ENCODE measurements at places on chromosomes 2 and 18.

DNA sequence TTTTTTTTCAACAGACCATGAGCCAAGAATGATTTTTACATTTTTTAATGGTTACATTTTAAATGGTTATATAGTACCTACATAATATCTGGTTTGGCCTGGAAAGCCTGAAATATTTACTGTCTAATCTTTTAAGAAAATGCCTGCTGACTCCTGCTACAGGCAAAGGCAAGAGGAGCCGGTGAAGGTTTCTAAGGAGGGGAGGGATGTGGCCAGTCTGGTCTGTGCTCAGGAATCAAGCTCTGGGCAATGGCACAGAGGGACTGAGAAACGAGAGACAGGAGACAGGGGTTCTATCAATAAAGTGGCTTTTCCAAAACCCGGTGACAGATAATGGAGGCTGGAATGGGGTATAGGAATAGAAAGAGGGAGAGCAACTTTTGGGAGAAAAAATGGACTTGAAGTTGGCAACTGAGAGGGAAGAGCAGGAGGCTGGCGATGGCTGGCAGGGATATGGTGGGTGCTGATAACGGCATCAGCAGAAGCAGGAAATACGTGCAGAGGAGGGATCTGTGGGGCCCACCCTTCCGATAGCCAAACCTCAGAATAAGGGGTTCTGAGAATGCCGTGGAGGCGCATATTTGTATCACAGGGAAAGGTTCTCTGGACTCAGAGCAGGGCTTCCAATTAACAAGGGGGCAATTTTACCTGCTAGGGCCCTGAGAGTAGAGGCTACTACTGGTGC is 64.0 kb upstream of the DNMT3A start:
- peak; percentile 86 for DNase-seq

DNA sequence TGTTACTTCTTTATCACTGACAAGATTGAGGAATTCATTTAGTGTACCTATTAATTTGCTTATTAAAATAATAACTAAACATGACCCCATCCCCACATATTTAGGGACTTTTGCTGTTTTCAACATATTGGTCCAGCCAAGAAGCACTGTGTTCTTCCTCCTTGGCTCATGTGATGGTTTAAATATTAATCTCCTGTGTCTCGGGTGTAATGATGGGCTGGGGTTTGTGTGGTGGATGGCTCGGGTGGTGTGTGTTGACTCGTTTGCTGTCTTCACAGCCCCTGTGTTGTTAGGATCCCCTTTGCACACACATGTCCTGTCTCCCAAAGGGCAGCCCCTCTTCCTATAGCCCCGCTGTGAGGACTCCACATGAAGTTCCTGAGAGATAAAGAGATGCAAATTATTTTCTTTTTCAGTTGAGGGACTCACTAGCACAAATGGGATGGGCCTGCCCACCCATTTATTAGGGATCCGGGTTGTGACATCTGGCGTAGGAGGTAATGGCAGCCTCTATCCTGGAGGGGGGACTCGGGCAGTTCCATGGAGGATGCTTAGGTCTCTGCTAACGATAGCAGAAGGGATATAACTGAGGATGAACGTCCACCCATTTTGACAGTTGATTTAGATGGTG is 53.4 kb downstream of the FHOD3 start:
- DNase-seq: no peak

GRCh38 chr2:84830095-84830494 is 50.8 kb downstream of the TRABD2A start:
- DNase-seq: peak; percentile 28

GRCh38 chr2:110215091-110215490 is 2.7 kb upstream of the MTLN start:
- DNase-seq: no peak

GRCh38 chr18:62729487-62730386 is 14.4 kb downstream of the PHLPP1 start:
- DNase-seq: no peak

DNA sequence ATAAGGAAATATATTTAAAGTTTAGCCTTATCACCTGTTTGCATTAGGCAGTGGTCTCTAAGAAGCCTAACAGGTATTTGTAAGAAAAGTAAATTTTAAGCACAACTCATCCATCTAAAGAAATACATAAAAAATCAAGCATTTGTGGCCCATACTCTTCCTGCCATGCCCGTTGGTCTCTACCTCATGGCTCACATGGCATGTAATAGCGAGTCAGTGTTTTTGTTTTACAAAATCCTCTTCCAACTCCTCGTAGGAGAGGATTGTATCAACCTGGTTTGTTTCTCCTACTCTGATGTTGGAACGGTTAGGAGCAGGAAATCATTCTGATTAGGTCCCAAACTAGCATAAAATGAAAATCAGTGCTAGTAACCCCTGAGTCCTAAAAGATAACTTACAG is 91.8 kb downstream of the FMNL2 start:
- DNase-seq: no peak

DNA sequence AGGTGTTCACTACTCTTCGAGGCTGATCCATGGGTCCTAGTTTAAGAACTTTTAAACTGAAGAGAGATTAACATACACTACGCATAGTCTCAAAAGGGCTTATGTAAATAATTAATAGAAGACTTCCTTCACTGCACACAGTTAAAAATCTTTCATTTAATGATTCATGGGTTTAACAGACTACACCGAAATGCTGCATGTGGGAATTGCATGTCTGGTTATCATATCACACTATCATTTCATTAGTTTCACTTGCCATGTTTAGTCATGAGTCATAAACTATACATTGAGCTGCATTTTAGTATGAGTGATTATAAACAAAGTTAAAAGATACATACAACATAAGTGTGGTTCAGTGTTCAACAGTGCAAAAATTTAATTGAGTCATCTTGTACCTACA is 31.2 kb downstream of the GLS start:
- DNase-seq: no peak

- DNase-seq: peak; percentile 85
Observed at GRCh38 chr18:3451183-3451988, 1.4 kb downstream of the TGIF1 start.

DNA sequence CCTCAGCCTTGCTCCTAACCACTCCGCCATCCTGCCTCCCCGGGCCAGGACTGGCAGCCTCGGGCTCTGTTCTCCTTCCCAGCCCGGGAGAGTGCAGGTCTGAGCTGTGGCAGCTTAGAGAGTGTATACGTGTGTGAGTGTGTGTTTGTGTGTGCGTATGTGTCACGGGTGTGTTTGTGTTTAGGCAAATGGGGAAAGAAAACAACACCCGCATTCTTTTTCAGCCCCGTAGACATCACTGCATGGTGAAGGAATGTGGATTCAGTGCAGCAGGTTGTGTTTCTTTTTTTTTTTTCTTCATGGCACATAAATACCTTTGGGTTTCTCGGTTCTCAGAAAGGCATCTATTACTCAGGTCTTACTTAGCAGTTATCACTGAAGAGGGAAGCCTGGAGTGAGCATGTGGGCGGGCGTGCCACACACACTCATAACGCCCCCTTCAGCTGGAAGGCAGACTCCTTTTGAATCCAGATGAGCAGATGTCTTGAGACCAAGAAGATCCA is 44.2 kb downstream of the GLI2 start:
- DNase-seq: peak; percentile 17

- DNase-seq: no peak
Observed at GRCh38 chr2:84443477-84443876, 15.6 kb downstream of the SUCLG1 start.

DNA sequence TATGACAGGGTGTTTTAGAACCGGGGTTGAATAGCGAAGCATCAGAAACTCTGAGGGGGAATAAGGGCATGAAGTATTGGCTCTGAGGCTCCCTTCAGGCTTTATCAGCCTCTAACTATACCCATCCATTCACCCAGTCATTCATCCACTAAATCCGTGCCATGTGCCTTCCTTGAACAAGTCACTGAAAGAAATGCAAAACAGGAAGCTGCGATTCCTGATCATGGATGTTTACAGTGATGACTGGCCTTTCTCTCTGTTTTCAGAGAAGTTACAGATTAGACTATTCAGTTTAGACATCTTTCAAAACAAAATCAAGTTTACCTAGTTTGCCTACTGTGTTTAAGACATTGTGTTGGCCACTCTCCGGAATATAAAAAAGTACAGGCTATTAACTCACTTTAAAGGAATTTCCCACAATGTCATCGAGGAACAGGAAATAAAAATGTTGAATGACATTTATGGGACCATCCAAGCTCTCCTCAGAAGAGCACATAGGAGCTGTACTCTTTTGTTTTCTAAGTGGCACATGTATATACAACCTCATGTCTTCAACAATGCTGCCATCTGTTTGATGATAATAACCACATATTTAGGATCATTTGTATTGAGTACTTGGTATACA is 43.8 kb upstream of the SLC14A1 start:
- DNase-seq: no peak

DNA sequence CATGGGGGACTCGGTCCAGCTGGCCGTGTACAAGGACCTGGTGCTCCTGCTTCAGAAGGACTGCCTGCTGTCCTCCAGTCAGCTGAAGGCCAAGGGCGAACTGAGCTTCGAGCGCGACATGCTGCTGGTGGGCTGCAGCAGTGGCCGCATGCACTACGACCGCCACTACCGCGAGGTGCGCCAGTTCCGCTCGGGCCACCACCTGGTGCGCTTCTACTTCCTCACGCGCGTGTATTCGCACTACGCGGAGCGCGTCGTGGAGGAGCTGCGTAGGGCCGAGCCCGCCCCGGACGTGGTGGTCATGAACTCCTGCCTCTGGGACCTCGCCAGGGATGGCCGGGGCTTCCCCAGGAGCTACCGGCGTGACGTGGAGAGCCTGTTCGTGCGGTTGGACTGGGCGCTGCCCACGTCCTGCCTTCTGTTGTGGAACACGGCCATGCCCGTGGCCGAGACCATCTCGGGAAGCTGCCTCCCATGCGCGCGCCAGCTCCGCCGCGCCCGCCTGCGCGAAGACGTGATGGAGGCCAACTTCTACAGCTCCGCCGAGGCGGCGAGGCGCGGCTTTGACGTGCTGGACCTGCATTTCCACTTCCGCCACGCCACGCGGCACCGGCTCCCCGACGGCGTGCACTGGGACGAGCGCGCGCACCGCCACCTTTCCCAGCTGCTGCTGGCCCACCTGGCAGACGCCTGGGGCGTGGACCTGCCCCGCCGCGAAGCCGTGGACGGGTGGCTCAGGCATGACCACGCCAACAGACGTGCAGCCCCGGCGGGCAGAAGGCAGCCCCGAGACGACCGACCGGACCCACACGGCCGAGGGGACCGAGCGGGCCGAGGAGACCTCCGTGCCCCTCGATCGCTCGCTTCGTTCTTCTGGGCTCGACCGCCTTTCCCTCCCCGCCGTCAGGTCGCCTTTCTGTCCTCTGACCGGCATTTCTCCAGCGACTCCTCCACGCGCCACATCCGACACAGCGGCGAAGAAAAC is 293.9 kb upstream of the ERBB4 start:
- no peak for DNase-seq

- no peak for DNase-seq
Observed at GRCh38 chr2:30800159-30800558, 7.1 kb downstream of the CAPN13 start.

DNA sequence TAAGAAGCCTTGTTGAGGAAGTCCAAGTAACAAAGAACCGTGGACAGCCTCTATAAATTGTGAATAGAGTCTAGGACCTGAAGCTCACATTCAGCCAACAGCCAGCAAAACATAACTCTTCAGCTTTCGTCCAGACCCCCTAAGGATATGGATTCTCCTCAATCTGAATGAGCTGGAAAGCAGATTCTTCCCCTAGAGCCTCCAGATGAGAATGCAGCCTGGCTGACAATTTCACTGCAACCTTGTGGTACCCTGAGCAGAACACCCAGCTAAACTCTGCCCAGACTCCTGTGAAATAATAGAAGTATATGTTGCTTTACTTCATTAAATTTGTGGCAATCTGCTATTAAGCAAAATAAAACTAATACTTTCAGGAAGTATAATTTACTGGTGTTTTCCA is 483.5 kb upstream of the SLC8A1 start:
- DNase-seq: no peak

- DNase-seq: no peak
Observed at GRCh38 chr2:74357627-74358026, 14.4 kb upstream of the SLC4A5 start.

DNA sequence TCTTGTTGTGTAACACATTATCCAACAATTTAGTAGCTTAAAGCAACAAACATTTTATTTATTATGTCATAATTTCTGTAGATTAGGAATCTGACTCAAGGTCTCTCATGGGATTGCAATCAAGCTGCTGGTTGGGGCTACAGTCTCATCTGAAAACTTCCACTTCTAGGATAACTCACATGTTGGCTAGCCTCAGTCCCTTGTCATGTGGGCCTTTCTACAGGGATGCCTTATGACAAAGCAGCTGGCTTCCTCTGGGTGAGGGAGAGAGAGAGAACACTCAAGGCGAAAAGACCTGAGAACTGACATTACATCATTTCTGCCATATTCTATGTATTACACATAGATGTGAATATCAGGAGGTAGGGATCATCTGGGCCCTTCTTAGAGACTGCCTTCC is 317.9 kb upstream of the VRK2 start:
- no peak for DNase-seq

Data from hematopoietic multipotent progenitor cell treated with erythropoietin and hydrocortisone succinate and interleukin-3 and kit ligand, for 6 days (in vitro differentiated cells).